ENCODE measurements at places on chromosomes 1 and 21.
A peak's percentile ranks its signal among the peaks of the same experiment; 100 is the strongest.

- DNase-seq = no peak
Measured at GRCh38 chr1:74953622-74954021, 180.6 kb upstream of the LHX8 start.

- peak; percentile 46 for DNase-seq
Measured at GRCh38 chr1:205918955-205919746, 24.1 kb downstream of the SLC26A9 start.

DNA sequence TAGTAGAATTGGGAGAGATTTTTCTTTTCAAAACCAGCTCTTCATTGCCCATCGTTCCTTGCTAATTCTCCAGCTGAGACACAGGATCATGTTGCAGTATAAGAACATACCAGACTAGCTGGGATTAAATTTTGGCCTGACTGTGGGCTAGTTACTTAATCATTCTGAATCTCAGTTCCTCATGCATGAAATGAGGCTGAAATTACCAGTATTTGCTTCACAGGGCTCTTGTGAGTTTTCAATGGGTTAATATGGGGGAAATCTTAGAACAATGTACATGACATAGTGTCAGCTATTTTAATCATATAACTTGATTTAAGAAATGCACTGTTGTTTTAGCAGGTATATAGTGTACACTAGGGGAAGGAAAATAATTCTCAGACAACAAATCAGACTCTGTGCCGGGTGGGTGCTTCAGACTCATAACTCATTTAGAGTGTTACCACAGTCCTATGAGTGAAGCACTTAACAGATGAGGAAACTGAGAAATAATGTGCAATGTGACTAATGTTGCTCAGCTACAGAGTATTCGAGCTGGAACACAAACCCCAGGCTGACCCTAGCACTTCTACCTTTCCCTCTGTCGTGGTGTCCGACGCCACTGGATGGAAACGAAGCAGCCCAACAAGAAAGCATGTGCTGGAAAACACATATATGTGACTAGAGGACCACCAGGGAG lies 137.6 kb upstream of the SGIP1 start:
- no peak for DNase-seq

GRCh38 chr1:33712186-33712585 lies 151.7 kb upstream of the HMGB4 start:
- DNase-seq = no peak

- DNase-seq = no peak
Measured at GRCh38 chr21:45821998-45822397, 159.6 kb upstream of the COL6A1 start.

- peak; percentile 11 for DNase-seq
Measured at GRCh38 chr1:50333595-50333974, 89.7 kb downstream of the DMRTA2 start.

GRCh38 chr1:7019510-7019909 lies 234.3 kb downstream of the CAMTA1 start:
- DNase-seq = no peak

DNA sequence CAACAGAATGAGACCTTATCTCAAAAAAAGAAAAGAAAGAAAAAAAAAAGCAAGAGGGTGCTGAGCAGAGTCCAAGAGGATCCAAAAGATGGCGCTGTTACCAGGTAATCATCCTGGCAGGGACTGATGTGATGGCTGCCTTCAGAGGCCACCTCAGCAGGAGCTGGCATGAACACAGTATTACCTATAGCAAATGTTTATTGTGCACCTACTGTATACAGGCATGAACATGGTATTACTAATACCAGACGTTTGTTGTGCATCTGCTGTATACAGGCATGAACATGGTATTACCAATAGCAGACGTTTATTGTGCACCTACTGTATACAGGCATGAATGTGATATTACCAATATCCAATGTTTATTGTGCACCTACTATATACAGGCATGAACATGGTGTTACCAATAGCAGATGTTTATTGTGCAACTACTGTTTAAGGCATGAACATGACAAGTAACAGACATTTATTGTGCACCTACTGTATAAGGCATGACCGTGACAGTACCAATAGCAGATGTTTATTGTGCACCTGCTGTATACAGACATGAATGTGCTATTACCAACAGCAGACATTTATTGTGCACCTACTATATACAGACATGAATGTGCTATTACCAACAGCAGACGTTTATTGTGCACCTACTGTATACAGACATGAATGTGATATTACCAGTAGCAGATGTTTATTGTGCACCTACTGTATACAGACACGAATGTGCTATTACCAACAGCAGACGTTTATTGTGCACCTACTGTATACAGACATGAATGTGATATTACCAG lies 115.1 kb upstream of the TMEM51 start:
- DNase-seq = peak; percentile 38

GRCh38 chr1:198123133-198123532 lies 33.7 kb upstream of the NEK7 start:
- DNase-seq = no peak

- no peak for DNase-seq
Measured at GRCh38 chr1:4616831-4617465, 37.5 kb upstream of the AJAP1 start.

DNA sequence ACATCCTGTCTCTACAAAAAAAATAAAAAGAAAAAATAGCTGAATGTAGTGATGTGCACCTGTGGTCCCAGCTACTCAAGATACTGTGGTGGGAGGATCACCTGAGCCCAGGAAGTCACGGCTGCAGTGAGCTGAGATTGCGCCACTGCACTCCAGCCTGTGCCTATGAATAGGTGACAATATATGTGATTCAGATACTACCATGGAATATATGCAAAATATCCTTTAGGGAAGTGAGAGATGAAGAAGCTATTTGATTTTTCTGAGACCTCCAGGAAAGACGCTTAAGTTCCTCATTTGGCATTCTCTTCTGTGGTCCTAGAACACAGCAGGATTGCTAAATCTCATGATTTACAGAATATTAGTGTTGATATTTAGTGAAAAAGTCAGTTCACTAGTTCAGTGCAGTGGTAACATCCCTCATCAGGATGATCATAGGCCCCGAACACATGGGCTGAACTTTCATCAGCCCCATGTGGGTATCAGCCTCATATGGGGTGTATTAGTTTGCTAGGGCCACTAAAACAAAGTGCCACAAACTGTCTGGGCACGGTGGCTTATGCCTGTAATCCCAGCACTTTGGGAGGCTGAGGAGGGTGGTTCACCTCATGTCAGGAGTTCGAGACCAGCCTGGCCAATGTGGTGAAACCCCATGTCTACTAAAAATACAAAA lies 6.0 kb upstream of the VASH2 start:
- DNase-seq = no peak

DNA sequence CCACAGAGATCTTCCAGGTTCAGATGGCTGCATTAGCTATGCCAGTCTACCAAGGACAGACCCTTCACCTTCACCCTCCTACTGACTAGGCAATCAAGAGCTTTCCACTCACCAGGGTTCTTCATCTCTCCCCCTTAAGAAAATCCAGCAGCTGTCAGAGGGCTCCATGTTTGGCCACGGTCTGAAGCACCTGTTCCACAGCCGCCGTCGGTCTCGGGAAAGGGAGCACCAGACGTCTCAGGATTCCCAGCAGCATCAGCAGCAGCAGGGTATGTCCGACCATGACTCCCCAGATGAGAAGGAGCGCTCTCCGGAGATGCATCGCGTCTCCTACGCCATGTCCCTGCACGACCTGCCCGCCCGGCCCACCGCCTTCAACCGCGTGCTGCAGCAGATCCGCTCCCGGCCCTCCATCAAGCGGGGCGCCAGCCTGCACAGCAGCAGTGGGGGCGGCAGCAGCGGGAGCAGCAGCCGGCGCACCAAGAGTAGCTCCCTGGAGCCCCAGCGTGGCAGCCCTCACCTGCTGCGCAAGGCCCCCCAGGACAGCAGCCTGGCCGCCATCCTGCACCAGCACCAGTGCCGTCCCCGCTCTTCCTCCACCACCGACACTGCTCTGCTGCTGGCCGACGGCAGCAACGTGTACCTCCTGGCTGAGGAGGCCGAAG lies 13.8 kb downstream of the TMCC2 start:
- DNase-seq = no peak

- DNase-seq = no peak
Measured at GRCh38 chr1:20413136-20413775, 72.8 kb downstream of the CAMK2N1 start.

- no peak for DNase-seq
Measured at GRCh38 chr1:183673605-183674323, 20.6 kb upstream of the APOBEC4 start.

DNA sequence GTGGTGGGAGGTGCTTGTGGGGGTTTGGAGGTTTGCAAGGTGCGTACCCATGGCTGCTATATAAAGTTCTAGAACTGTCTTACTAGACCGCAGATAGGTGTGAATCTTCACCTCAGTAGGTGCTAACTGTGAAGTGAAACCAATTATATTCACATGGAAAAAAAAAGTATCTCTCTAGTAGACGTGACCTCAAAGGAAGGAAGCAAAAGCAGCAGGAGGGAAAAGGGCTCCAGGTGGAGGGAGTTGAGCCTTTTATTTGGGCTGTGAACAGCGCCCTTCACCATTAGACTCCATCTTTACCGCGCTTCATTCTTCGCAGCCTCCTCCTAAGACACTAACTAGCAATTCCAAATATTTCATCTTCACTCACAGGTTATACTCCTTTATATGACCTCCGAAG lies 129.8 kb downstream of the TBX19 start:
- DNase-seq = peak; percentile 74

DNA sequence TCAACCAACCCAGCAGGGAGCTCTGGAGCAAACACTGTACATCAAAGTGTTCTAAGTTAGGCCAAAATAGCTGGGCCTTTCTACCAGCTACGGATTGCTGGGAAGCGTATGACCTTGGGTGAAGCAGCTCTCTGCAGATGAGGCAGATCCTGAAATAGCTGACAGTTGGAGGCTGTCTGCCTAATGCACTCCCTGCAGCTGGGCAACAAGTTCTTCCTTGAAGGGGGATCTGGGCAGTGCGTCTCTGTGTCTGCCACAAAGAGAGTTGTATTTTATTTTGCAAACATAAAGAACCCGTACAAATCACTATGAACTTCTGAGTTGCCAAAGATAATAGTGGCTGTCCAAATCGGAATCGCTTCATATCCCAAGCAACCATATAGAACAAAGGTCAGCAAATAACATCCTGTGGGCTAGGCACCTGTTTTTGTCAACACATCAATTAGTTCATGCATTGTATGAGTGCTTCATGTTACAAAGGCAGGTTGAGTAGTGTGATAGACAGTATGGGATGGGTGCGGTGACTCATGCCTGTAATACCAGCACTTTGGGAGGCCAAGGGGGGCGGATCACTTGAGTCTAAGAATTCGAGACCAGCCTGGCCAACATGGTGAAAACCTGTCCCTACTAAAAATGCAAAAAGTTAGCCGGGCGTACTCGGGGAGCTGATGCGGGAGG lies 29.1 kb upstream of the KLF17 start:
- no peak for DNase-seq

- no peak for DNase-seq
Measured at GRCh38 chr1:52263153-52263910, 102.7 kb downstream of the CC2D1B start.

- DNase-seq = no peak
Measured at GRCh38 chr1:164784960-164785359, 226.0 kb downstream of the PBX1 start.

DNA sequence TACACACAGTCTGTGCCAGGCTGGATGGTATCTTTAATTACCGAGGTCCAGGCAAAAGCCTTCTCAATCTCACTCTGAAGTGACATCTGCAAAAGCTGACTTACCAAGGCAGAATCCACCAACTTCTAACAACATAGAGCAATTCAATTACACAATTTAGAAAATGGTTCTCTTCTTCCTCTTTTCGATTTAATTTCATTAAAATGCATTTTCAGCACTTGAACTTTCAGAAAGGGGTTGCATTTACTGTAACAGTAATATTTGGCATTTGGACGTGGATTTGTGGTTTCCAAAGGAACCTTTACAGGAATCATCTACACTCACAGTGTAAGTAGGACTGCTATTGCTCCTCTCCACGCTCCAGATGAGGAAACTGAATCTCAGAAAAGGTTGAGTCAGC lies 53.3 kb downstream of the ERO1B start:
- DNase-seq = no peak

GRCh38 chr1:224696891-224697765 lies 81.0 kb downstream of the CNIH3 start:
- no peak for DNase-seq

DNA sequence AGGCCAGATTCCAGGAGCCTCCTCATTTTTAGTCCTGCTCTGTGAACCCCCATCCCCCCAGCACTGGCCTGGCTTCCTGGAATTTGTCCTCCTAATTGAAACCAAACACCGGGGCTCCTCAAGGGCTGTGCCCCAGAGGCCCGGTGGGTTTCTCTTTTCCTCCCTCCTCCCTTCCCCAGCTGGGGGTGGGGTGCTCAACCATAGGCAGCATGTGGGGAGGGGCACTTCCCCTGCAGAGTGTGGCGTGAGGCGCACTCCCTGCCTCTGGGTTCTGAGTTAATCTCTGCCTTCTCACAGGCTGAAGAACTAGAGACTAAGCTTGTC lies 67.5 kb upstream of the ACOT11 start:
- DNase-seq = peak; percentile 35

- no peak for DNase-seq
Measured at GRCh38 chr1:40067023-40067422, 26.5 kb downstream of the CAP1 start.

DNA sequence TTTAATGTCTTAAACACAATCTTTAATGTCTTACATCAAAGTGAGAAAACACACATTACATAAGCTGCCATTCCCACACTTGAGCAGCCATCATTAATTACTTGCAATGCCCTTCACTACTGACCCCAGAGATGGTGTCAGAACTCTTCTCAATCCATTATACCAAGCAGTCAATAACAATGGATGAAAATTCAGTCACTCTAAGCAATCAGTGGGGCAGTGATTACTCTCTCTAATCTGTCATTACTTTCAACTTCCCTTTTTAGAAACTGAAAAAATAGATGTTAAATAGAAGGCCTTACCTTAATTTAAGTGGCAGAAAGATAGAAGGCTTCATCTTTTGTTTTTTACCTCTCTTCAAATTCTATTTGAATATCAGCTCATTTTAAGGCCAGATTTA lies 9.7 kb upstream of the FRRS1 start:
- DNase-seq = no peak

DNA sequence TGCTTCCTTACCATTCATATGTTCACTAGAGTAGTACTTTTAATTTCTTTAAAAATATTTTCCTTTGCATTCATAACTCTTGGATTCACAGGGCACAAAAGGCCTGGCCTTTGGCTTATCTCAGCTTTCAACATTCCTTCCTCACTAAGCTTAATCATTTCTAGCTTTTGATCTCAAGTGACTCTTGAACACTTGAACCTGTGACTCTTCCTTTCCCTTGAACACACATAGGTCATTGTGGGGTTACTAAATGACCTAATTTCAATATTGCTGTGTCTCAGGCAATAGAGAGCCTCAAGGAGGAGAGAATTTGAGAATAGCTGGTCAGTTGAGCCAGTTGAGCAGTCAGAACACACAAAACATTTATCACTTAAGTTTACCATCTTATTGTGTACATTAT lies 49.9 kb downstream of the COL11A1 start:
- DNase-seq = no peak

- DNase-seq = no peak
Measured at GRCh38 chr1:178254433-178254832, 160.5 kb downstream of the RASAL2 start.

- DNase-seq = no peak
Measured at GRCh38 chr1:101453844-101454243, 217.0 kb downstream of the S1PR1 start.

Data from CD8-positive, alpha-beta T cell (primary cell).